ENCODE measurements at places on chromosomes 2 and 18. TPM values are rescaled to one million over a fixed set of nuclear protein-coding genes. Genes with fewer than 3 reads are reported as not detected.

CROCC2 gene
- not detected for total RNA-seq

GREB1L gene
- total RNA-seq: 1.4 TPM

NT5C1B gene
- not detected for total RNA-seq

KATNAL2 gene
- total RNA-seq: 4.4 TPM

CXCR4 gene
- 20.8 TPM for total RNA-seq

DAPL1 gene
- not detected for total RNA-seq

GAL3ST2 gene
- not detected for total RNA-seq

C1QL2 gene
- total RNA-seq: not detected

CCNYL1 gene
- total RNA-seq: 18.8 TPM

DLGAP1 gene
- total RNA-seq: 7.5 TPM

GALNT5 gene
- 23.4 TPM for total RNA-seq

LIPG gene
- 5.0 TPM for total RNA-seq

CIB4 gene
- total RNA-seq: not detected

SPEG gene
- total RNA-seq: 31.2 TPM

SLC9A4 gene
- total RNA-seq: 2.9 TPM

RRM2 gene
- 24.8 TPM for total RNA-seq

DNER gene
- 4.4 TPM for total RNA-seq

SUPT7L gene
- total RNA-seq: 28.2 TPM

REEP1 gene
- 21.9 TPM for total RNA-seq

TUBA3E gene
- not detected for total RNA-seq

CPLX4 gene
- total RNA-seq: not detected

EFR3B gene
- 3.8 TPM for total RNA-seq

FN1 gene
- total RNA-seq: 1,853 TPM

ADD2 gene
- 3.5 TPM for total RNA-seq

DNAJC5G gene
- total RNA-seq: 0.42 TPM

SCN1A gene
- total RNA-seq: 0.32 TPM

SIX3 gene
- not detected for total RNA-seq

RNU2-63P gene
- not detected for total RNA-seq

PSMA8 gene
- not detected for total RNA-seq

RNF125 gene
- total RNA-seq: 10.9 TPM

LRATD1 gene
- total RNA-seq: 15.4 TPM

TMEM198 gene
- total RNA-seq: 2.0 TPM

VSNL1 gene
- 1.7 TPM for total RNA-seq

PLCD4 gene
- 6.7 TPM for total RNA-seq

LRRC30 gene
- total RNA-seq: 0.32 TPM

NPPC gene
- total RNA-seq: 1.4 TPM

PTH2R gene
- total RNA-seq: 0.69 TPM

SERPINB2 gene
- total RNA-seq: not detected

PLEKHH2 gene
- 53.6 TPM for total RNA-seq

COLEC12 gene
- total RNA-seq: 92.7 TPM

CCDC138 gene
- total RNA-seq: 22.6 TPM

ACKR3 gene
- 40.4 TPM for total RNA-seq

ADCYAP1 gene
- 6.3 TPM for total RNA-seq

SLC23A3 gene
- 2.2 TPM for total RNA-seq

RGPD3 gene
- 1.6 TPM for total RNA-seq

PCBP1 gene
- total RNA-seq: 51.8 TPM

UPP2 gene
- total RNA-seq: 0.16 TPM

SP140 gene
- total RNA-seq: 1.8 TPM

IGFBP2 gene
- total RNA-seq: 136 TPM

ARHGAP15 gene
- total RNA-seq: 107 TPM

ASB18 gene
- total RNA-seq: not detected

STAT4 gene
- total RNA-seq: 7.1 TPM

All from urinary bladder (tissue), 4 donors.